ENCODE measurements at places on chromosomes 7 and 10. TPM values are rescaled to one million over a fixed set of nuclear protein-coding genes. Genes with fewer than 3 reads are reported as not detected.

DNA sequence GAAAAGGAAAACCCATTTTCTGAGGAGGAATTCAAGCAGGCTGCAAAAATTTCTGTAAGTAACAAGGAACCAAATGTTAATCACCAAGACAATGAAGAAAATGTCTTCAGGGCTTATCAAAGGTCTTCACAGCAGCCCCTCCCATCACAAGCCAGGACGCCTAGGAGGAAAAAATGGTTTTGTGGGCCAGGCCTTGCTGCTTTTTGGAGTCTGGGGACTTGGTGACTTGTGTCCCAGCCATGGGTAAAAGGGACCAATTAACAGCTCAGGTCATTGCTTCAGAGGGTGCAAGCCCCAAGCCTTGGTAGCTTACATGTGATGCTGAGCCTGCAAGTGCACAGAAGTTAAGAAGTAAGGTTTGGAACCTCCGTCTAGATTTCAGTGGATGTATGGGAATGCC lies 55.7 kb upstream of the FOXP2 start:
- H3K36me3 ChIP-seq = no peaks in the 10 kb centered on the region
- H3K4me3 ChIP-seq = no peak overlapping the region
- no peaks in the 10 kb centered on the region for H3K4me1 ChIP-seq
- H3K27ac ChIP-seq = no peak overlapping the region
- no peaks in the 10 kb centered on the region for H3K27me3 ChIP-seq
- no peak for DNase-seq

- peaks cover 6% of the 10 kb centered on the region for H3K27me3 ChIP-seq
- DNase-seq = no peak
- no peak overlapping the region for H3K27ac ChIP-seq
- no peak overlapping the region for H3K4me3 ChIP-seq
Measured at GRCh38 chr7:44922351-44922694, 37.0 kb upstream of the PURB start.

DNA sequence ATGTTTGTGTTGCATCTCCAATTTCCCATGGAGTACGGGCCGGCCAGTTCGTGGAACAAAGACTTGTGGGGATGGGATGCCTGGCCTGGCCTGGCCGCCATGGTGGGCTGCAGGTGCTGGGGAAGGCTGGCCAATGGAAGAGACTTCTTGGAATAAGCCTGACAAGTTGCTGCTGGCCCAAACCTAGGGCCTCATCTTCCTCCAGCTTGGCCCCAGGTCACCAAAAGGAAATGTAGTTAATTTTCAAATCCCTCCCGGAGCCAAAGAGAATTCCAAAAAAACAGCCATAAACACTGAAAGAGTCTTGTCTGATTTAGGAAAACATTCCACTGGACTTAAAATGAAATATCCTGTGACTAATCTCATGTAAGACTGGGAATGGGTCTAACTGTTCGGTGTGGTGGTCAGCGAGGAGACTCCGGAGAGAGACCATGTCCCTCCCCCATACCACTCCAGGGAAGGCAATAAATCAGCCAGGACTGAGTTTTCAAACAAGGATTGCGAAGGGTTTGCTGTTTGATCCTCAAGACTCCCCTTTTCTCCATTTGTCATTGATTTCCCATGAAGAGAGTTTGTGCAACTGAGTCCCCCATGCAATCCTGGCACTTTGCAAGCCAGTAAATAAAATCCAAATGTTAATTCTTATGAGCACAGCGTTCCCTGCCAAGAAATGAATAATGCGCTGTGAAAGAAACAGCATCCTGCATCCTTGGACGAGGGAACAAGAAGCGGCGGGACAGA lies 128.7 kb upstream of the HABP2 start:
- no peak overlapping the region for H3K27ac ChIP-seq
- no peaks in the 10 kb centered on the region for H3K4me1 ChIP-seq
- H3K36me3 ChIP-seq = no peaks in the 10 kb centered on the region
- H3K27me3 ChIP-seq = no peaks in the 10 kb centered on the region

- no peak overlapping the region for H3K27ac ChIP-seq
- H3K4me3 ChIP-seq = no peak overlapping the region
- DNase-seq = no peak
- H3K4me1 ChIP-seq = no peaks in the 10 kb centered on the region
- no peaks in the 10 kb centered on the region for H3K36me3 ChIP-seq
Measured at GRCh38 chr10:103041391-103041790, 123.3 kb downstream of the CNNM2 start.

GRCh38 chr10:44125879-44126278 lies 259.0 kb downstream of the CXCL12 start:
- H3K36me3 ChIP-seq = no peaks in the 10 kb centered on the region
- H3K27ac ChIP-seq = no peak overlapping the region
- no peaks in the 10 kb centered on the region for H3K4me1 ChIP-seq
- H3K27me3 ChIP-seq = peaks cover 7% of the 10 kb centered on the region
- no peak for DNase-seq

RBP3 gene
- not detected for total RNA-seq

PRRT4 gene
- 0.21 TPM for total RNA-seq

INSYN2A gene
- not detected for total RNA-seq
